ENCODE measurements at places on chromosomes 5 and 9. TPM values are rescaled to one million over a fixed set of nuclear protein-coding genes. Genes with fewer than 3 reads are reported as not detected.

CTNNAL1 gene
- 41.9 TPM for total RNA-seq

SNCAIP gene
- total RNA-seq, result 0.31 TPM

ADAMTS2 gene
- 0.05 TPM for total RNA-seq

PCDHB16 gene
- not detected for total RNA-seq

C5orf58 gene
- total RNA-seq, result not detected

BASP1 gene
- total RNA-seq, result 190 TPM

CCDC183 gene
- not detected for total RNA-seq

RANBP17 gene
- 0.10 TPM for total RNA-seq
